ENCODE measurements at places on chromosomes 5 and 9. TPM values are rescaled to one million over a fixed set of nuclear protein-coding genes. Genes with fewer than 3 reads are reported as not detected.

PCDHA9 gene
- total RNA-seq = 0.07 TPM

LECT2 gene
- total RNA-seq = not detected

BRD3OS gene
- total RNA-seq = 14.9 TPM

SPDL1 gene
- total RNA-seq = 60.5 TPM

MAMDC2 gene
- 20.5 TPM for total RNA-seq

IL13 gene
- total RNA-seq = not detected

RNF224 gene
- total RNA-seq = not detected

GABRA1 gene
- not detected for total RNA-seq

SELENOP gene
- 0.66 TPM for total RNA-seq

SPAAR gene
- 17.7 TPM for total RNA-seq

NEUROG1 gene
- not detected for total RNA-seq

PCDHA3 gene
- total RNA-seq = 0.14 TPM

C5orf34 gene
- 10.6 TPM for total RNA-seq

SLC45A2 gene
- not detected for total RNA-seq

PCDHGA7 gene
- total RNA-seq = 2.0 TPM

PCDHGA1 gene
- 0.40 TPM for total RNA-seq

SH3GL2 gene
- 0.13 TPM for total RNA-seq

ADAMTS6 gene
- total RNA-seq = 77.3 TPM

GLRX gene
- 15.6 TPM for total RNA-seq

PCDHB7 gene
- 0.40 TPM for total RNA-seq

ST6GALNAC6 gene
- 30.4 TPM for total RNA-seq

PCDHB4 gene
- total RNA-seq = 0.13 TPM

OR1J2 gene
- not detected for total RNA-seq

ABITRAM gene
- total RNA-seq = 13.5 TPM

COL27A1 gene
- 19.4 TPM for total RNA-seq

OR2V1 gene
- total RNA-seq = not detected

PDCD1LG2 gene
- total RNA-seq = 16.1 TPM

GALNT12 gene
- 1.4 TPM for total RNA-seq

SPATA31D4 gene
- total RNA-seq = not detected

RANBP3L gene
- total RNA-seq = not detected

RNF208 gene
- 0.43 TPM for total RNA-seq

LCN15 gene
- not detected for total RNA-seq

PDE4D gene
- total RNA-seq = 59.5 TPM

ABCA2 gene
- total RNA-seq = 11.0 TPM

ZFP2 gene
- 0.22 TPM for total RNA-seq

TBC1D13 gene
- 22.1 TPM for total RNA-seq

FAM153A gene
- total RNA-seq = not detected

PCDHGA4 gene
- 2.2 TPM for total RNA-seq

NUTM2F gene
- total RNA-seq = not detected

DBH gene
- not detected for total RNA-seq

HTR4 gene
- total RNA-seq = 0.07 TPM

AGXT2 gene
- not detected for total RNA-seq

CCL21 gene
- not detected for total RNA-seq

All from thoracic aorta endothelial cell (primary cell).